ENCODE measurements at places on chromosomes 12 and 14.

DNA sequence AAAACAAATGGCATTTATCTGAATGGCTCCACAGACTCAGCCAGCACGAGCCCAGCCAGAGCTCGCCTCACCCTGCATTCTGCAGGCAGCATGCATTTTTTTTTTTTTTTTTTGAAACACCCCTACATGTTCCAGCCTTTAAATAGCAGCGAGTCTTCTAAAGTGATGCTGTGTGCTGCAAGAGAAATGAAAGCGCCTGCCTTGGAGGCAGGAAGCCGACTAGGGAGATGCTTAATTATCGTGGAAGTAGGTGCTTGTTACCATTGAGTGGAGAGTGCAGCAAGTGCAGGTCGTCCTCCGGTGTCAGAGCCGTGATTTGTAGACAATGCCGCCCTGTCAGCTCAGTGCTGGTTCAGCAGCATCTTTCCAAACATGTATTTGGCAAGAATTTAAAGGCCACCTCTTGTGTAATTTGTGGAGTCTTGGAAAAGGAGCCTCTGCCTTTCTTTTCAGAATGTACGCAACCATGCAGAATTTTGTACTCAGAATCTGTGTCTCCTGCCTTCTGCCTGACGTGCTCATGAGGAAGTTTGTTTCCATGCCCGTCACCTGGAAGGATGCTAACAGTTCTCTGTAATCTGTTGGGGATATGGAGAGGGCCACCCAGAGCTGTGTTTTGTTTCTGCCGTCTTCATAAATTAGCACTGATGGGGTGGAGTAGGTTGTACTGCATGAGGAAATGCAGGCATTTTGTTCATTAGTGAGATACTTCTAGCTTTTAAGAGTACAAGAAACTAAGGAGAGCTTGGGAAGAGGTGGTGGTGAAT, 345.9 kb upstream of the RGS6 start:
- no peak for DNase-seq

DNA sequence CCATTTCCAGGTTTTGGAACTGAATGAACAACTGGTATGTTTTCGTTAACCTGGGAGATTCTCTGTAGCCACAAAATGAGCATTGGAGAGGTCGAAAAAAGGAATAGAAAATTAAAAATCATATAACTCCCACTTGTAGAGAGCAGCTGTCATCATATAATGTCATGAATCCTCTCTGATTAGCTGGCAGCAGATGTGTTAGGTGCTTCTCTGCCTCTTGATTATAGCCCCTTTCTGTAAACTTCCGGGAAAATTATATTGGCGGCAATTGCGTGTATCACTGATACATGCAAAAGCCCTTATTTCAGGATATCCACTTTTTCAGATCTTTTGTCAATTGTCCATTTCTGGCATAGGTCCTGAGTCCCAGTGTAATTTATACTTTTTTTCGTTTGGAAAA, 31.7 kb downstream of the FGD4 start:
- no peak for DNase-seq

DNA sequence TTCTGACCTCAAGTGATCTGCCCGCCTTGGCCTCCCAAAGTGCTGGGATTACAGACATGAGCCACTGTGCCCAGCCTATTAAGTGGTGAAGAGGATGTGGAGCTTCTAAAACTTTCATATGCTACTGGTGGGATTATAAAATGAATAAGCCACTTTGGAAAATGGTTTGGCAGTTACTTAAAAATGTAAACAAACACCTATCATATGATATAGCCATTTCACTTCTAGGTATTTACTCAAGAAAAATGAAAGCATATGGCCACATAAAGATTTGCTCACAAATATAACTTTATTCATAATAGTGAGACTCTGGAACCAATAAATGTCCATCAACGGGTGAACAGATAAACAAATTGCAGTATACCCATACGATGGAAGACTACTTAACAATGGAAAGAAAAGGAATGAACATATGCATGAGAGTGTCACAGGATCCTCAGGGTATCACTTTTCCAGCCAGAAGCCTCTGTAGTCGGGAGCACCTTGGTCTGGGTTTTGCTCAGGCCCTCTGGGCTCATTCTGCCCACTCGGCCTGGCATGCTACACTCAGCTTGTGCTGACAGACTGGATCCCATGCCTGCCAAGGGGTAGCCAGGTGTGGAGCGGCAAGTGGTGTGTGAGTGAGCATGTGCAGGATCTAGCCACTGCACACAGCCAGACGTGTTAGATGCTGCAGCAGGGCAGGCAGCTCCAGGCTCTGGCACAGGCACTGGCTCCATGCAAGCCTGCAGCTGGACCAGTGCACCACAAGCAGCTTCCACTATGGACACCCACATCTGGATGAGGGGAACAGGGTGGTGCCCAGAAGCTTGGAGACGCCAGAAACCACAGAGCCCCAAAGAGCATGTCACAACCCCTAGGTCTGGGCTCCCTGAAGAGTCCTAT, 213.2 kb upstream of the DIO3 start:
- no peak for DNase-seq

- peak; percentile 59 for DNase-seq
Observed at GRCh38 chr12:56151672-56152131, 685 bp upstream of the MYL6B start.

- no peak for DNase-seq
Observed at GRCh38 chr12:131066886-131067490, 113.3 kb downstream of the ADGRD1 start.

DNA sequence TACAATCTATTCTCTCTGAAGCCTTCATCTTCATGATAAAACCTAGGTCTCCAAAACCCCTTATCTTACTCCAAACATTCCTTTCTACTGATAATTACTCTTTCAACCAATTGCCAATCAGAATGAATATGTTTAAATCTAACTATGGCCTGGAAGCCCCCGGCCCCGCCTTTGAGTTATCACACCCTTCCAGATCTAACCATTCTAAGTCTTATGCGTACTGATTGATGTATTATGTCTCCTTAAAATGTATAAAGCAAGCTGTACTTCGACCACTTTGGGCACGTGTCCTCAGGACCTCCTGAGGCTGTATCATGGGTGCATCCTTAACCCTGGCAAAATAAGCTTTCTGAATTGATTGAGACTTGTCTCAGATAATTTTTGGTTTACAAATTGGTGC, 14.4 kb downstream of the PABPN1 start:
- no peak for DNase-seq

DNA sequence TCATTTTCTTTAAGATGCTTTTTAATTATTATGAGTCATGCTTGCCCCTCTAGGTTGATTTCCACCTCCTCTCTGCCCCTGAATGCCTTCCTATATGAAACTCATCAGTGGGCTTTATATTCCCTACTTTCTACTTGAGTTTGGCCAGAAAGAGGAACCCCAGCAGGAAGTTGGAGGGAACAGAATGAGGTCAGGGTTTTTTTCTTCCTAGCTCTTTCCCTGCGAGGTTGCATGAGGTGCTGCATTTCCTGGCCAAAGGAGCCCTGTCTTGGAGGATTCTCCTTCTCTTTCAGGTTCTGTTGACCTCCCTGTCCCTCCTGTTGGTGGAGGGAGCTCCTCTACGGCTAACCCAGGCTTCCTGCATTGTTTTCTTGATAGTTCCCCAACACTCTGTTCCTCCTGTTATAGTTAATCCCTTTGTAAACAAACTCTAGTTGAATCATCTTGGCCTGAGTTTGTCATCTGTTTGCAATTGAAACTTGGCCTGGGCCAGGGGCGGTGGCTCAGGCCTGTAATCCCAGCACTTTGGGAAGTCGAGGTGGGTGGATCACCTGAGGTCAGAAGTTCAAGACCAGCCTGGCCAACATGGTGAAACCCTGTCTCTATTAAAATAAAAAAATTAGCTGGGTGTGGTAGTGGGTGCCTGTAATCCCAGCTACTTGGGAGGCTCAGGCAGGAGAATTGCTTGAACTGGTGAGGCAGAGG, 15.3 kb upstream of the SPIC start:
- no peak for DNase-seq

DNA sequence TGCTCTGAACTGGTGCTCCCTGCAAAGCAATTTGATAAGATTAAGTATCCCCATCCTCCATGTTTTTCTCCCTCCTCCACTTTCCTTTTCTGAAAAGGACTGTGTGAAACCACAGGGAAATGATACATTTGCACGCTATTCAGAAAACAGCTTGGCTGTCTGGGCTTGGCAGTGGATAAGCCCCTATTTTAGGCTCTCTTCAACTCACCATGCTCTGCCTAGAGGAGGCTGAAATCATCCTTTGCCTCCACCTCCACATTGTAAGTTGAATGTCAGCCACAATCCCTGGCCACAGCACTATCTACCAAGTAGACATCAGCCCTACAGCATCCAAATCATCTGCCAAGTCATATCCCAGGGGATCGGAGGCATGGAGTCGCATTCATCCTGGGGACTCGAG, 642.3 kb downstream of the RPS29 start:
- DNase-seq: no peak

GRCh38 chr14:26527095-26527494, 70.7 kb downstream of the NOVA1 start:
- no peak for DNase-seq

GRCh38 chr12:30953951-30954751, 27.6 kb downstream of the TSPAN11 start:
- no peak for DNase-seq

- no peak for DNase-seq
Observed at GRCh38 chr12:127678945-127679344, 588.0 kb upstream of the TMEM132C start.

GRCh38 chr12:124036171-124036598, 63.2 kb downstream of the ZNF664 start:
- DNase-seq: no peak

- DNase-seq: no peak
Observed at GRCh38 chr12:39224971-39225370, 217.9 kb downstream of the KIF21A start.

DNA sequence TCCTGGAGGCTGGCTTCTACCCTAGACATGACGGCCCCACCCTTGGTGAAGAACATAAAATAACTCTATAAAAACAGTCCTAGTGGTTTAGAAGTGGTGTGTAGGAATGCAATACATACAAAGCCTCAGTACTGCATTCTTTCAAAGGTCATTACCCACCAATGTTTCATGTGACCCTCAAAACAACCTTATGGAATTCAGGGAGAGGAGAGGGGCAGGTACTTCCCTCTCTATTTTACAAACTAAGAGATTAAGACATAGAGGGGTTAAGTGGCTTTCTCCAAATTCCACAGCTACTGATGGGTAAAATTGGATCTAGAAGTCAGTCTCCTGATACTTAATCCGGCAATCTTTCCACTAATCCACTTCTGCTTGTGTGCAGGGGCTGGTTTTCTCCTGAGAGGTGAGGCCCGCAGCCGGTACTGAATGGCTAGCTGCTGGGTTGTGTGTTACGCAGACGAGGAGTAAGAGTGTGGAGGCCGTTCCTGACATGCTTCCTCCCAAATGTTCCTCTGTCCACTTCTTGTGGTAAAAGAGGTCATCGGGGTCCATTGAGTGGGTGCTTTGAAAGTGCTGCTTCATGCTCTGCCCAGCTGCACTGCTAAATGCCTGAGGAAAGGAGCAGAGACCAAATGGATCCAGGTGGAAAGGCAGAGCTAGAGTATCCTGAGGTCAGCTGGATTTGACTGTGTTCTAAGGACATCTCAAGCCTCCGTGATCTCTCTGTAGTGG, 16.2 kb downstream of the SLC7A8 start:
- no peak for DNase-seq

- DNase-seq: no peak
Observed at GRCh38 chr12:110995016-110995415, 74.6 kb upstream of the MYL2 start.

DNA sequence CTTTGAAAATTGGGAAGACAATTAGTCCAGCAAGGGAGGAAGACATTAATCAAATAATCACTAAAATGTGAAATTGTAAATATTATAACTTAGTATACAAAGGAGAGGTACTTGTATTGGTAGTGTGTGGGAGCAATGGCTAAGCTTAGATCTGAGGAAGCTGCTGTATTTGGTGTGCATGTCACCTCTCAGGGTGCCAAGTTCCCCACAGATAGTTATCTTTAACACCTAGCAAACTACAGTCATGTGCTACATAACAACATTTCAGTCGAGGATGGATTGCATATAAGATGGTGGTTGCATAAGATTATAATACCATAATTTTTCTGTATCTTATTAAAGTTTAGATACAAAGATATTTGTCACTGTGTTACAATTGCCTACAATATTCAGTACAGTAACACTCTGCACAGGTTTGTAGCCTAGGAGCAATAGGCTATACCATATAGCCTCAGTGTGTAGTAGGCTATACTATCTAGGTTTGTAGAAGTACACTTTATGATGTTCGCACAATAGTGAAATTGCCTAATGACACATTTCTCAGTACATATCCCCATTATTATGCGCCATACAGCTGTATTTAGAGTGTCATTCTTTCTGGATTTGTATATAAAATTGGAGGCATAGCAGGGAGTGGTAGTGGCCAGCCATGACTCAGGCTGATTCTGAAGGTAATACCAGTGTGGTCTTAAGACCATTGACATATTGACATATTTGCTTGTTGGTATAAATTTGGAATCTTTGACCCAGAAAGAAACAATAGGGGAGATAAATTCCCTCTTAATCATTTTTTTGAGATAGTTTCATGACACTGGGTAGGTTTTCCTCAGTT, 55.8 kb downstream of the RAD51B start:
- DNase-seq: no peak

DNA sequence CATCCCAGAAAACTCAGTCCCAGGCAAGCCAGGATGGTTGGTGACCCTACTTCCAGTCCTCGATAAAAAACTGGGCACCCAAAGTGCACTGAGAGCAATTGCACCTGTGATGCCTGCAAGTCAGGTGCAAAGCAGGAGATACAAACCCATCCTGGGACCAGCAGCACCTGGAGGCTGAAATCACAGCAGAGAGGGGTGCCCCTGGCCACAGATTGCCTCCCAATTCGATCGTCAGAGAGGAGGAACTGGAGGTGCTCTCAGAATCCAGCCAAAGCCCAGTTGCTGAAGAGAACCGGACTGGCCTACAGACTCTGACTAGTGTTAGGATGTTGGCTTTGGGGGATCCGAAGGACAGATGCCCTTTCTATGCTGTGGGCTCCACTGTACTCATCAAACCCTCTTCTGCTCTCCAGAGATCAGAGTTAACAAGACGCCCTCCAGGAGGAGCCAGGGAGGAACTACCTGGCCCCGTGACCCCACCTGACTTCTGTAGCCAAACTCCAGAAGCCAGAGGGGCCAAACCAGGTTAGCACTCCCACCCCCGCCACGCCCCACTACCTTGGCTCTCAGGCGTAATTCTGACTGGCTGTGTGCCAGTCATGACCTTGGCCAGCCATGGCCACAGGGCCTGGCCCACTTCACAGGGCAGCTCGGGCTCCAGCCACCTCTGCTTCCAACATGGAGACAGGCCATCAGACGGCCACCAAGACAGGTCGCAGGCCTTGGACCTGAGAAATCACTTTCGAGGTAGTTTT, 284.5 kb upstream of the RTL1 start:
- DNase-seq: no peak

DNA sequence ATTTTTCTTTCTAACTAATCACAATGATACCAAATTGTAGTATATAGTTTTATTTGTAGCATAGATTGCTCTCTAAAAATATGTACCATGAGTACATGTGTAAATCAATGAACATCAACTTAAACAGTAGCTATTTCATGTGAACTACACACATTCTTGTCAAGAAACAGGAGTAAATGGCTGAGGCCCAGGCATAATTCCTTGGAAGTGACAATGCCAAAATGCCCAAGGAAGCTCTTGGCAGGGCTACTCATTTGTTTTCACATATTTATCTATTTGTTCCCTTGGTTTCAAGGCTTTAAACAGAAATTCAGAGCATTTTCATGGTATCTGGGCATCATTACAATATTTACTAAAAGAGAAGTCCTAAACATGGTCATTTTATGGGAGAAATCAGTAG, 165.7 kb downstream of the SLC16A7 start:
- no peak for DNase-seq
